ENCODE measurements at places on chromosomes 2 and 18.

GRCh38 chr2:219628986-219629901 is 1.8 kb downstream of the SLC4A3 start:
- DNase-seq, result no peak

GRCh38 chr2:191451116-191451515 is 205.9 kb downstream of the MYO1B start:
- DNase-seq, result no peak

- DNase-seq, result no peak
Measured at GRCh38 chr18:41996020-41996419, 41.0 kb downstream of the PIK3C3 start.

DNA sequence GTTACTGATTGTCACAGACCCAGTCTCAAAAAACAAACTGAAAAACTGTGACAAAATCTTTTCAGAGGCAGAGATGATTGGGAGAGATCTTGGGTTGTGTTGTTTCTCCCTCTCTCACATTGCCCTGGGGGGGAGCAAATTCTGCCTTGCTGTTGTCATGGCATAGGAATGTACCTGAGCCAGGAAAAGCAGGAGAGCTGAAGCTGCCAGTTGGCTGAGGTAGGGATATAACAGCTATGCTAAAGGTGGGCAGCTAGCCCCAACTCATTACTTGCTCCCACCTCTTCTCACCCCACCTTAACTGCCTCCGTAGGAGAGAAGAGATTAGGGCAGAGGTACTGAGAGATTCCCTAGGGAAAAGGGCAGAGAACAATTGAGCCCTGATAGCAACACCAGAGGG is 299.3 kb downstream of the OSR1 start:
- no peak for DNase-seq
